ENCODE measurements at places on chromosomes 2 and 18.

GRCh38 chr2:69986691-69987090, 25.3 kb upstream of the ASPRV1 start:
- H3K27ac ChIP-seq, result no peak overlapping the region
- H3K36me3 ChIP-seq, result no peaks in the 10 kb centered on the region

GRCh38 chr2:240564561-240565332, 3.5 kb upstream of the RNPEPL1 start:
- H3K36me3 ChIP-seq, result no peaks in the 10 kb centered on the region
- H3K27ac ChIP-seq, result no peak overlapping the region
- no peak overlapping the region for H3K4me3 ChIP-seq
- peaks cover 36% of the 10 kb centered on the region for H3K27me3 ChIP-seq

DNA sequence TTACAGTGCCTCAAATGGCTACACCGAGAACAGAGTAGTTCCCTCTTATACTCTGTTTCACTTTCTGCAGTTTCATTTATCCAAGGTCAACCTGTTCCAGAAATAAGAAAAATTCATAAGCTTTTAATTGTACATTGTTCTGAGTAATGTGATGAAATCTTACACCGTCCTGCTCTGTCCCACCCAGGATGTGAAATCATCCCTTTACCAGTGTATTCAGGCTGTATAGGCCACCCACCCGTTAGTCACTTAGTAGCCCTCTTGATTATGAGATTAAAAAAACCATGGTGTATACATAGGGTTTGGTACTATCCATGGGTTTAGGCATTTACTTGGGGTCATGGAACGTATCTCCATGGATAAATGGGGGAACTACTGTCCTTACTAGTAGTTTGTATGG, 29.8 kb downstream of the STARD6 start:
- no peaks in the 10 kb centered on the region for H3K27me3 ChIP-seq
- no peak overlapping the region for H3K4me3 ChIP-seq
- H3K36me3 ChIP-seq, result no peaks in the 10 kb centered on the region
- DNase-seq, result no peak

DNA sequence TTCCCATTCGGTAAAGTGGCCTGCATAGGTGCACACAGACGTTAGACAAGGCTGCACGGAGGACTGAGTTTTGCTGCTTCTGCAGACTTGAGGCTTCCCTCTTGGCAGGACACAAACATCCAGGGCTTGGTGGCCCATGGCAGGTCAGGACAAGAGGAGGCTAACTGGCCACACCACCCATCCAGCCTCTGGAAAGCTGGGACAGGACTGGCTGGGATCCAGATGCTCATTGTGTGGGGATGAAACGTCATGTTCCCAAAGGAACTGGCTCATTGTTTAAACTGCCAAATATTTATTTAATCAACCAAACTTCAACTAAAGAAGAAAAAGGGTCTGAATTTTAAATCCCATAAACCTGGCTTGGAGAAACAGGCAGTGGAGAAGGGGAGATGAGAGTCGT, 239.1 kb upstream of the EPAS1 start:
- H3K4me1 ChIP-seq, result no peaks in the 10 kb centered on the region
- H3K36me3 ChIP-seq, result no peaks in the 10 kb centered on the region
- H3K27ac ChIP-seq, result no peak overlapping the region
- H3K4me3 ChIP-seq, result no peak overlapping the region

- no peaks in the 10 kb centered on the region for H3K27me3 ChIP-seq
- no peaks in the 10 kb centered on the region for H3K4me1 ChIP-seq
- DNase-seq, result no peak
- H3K4me3 ChIP-seq, result no peak overlapping the region
These were observed 1370.7 kb upstream of the CDH2 start for GRCh38 chr18:29547626-29548025.

- no peak for DNase-seq
- H3K27me3 ChIP-seq, result no peaks in the 10 kb centered on the region
- no peaks in the 10 kb centered on the region for H3K4me1 ChIP-seq
These were observed 201.6 kb downstream of the MGAT5 start for GRCh38 chr2:134455426-134455825.

- H3K4me3 ChIP-seq, result peak overlapping the region; percentile 17
- no peak overlapping the region for H3K27ac ChIP-seq
- DNase-seq, result peak; percentile 54
- no peaks in the 10 kb centered on the region for H3K36me3 ChIP-seq
- H3K27me3 ChIP-seq, result no peaks in the 10 kb centered on the region
These were observed 144.3 kb upstream of the MAP3K20 start for GRCh38 chr2:172931256-172931894.

DNA sequence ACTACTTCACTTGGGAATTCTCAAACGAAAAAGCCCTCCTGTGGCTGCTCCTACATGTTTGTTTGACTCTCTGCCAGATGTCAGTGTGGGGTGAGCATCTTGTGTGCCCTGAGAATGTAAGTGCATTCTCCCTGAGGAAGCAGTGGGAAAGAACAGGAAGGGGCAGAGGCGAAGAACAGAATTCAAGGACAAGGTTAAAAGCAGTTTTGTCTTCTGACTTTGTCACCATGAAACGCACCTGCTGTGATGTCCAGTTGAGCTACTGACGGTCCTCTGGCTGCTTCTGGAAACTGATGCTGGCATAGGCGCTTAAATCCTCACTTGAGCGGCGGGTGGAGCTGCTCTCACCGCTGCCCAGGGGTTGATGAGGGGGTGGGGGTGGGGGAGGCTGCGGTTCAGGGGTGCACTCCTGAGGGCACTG, 4.9 kb downstream of the IRS1 start:
- no peaks in the 10 kb centered on the region for H3K36me3 ChIP-seq
- H3K4me3 ChIP-seq, result peak overlapping the region; percentile 52
- H3K27me3 ChIP-seq, result no peaks in the 10 kb centered on the region
- peaks cover 33% of the 10 kb centered on the region for H3K4me1 ChIP-seq
- no peak for DNase-seq

DNA sequence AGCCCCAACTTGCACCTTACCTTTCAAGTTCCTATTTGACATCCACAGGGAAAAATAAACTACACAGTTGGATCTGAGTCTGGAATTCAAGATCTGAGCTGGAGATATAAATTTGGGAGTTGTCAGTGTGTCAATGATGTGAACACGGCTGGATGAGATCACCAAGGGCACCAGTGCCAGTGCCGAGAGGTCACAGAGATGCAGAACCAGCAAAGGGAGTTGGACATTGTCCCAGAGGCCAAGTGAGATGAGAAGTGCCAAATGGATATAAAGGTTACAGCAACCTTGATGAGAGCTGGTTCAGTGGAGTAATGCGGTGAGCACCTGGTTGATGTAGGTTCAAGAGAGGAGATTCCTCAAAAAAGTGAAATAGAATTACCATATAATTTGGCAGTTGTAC, 24.8 kb downstream of the LRRFIP1 start:
- no peaks in the 10 kb centered on the region for H3K36me3 ChIP-seq
- no peaks in the 10 kb centered on the region for H3K4me1 ChIP-seq
- H3K27me3 ChIP-seq, result no peaks in the 10 kb centered on the region
- H3K4me3 ChIP-seq, result no peak overlapping the region

DNA sequence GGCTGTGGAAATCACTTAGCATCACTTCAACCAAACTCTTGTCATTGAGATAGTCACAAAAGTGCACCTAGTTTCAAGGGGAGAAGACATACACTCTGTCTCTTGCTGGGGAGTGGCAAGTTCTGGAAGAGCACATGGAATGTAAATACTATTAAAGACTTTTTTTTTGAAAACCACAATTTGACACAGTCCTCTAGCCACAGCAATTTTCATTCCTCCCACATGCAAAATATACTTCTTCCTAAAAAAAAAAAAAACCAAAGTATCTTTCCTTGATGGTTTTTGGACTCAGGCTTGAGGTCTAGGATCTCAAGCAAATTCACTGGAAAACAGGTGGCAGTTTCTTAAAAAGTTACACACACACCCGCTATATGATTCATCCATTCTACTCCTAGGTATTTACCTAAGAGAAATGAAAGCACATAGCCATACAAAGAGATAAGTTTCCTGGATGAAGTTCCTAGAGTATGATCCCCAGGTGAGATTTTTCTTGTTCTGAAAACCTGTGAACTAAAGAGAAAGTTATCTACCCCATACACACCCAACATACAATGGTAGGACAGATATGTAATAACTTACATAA, 295.8 kb downstream of the SP3 start:
- DNase-seq, result no peak
- no peaks in the 10 kb centered on the region for H3K27me3 ChIP-seq
- H3K27ac ChIP-seq, result no peak overlapping the region
- H3K4me3 ChIP-seq, result no peak overlapping the region
- H3K4me1 ChIP-seq, result peaks cover 25% of the 10 kb centered on the region
- no peaks in the 10 kb centered on the region for H3K36me3 ChIP-seq

DNA sequence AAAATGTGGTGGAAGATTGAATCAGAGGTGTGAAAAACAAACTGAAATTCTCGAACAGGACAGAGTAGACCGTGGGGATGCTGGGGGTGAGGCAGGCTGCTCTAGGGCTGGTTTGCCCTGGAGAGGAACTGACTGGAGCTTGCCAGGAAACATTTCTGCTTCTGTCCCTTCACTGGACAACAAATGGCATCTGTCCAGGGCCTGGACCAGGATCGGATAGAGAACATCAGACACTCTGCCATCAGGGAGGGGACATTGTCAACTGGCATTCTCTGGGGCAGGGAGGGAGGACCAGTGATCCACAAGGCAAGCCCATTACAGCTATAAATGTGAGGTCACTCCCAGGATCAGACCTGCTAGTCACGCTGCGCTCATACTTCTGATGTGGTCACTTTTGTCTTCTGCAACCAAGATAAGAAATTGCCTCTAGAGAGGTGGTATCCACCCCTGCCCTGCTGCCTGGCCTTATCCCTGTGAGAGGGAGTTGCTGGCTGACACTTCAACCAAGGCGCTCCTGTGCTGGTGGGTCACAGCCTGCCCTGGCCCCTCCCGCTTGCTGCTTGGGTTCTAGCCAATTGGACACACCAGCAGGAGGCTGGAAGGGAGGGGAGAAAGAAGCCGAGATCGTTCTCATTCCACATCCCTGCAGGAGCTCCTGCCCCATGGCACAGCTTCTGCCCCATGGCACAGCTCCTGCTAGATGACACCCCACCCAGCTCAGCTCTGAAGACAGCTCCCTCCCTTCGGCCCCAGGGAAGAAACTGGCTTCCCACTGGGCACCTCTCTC, 8.7 kb downstream of the NPPC start:
- peak; percentile 31 for DNase-seq
- no peaks in the 10 kb centered on the region for H3K4me1 ChIP-seq
- no peaks in the 10 kb centered on the region for H3K36me3 ChIP-seq
- H3K27me3 ChIP-seq, result no peaks in the 10 kb centered on the region

DNA sequence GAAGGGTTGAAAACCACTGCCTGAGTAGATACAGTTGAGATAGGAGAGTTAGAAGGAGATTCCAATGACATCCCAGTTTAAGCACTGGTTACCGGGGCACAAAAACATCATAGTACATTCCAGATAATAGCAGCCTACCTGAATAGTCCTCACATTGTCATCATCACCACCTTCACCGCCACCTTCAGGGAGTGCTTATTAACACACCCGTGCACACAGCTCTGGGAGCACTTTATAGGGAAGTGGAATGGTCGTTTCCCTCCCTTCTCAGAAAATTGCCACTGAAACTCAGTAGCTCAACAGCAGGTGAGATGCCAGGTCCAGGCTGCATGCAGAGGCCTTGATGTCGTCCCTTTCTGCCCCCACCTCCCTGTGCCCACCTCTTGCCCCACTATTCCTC, 8.2 kb downstream of the SERPINB7 start:
- no peaks in the 10 kb centered on the region for H3K36me3 ChIP-seq
- no peaks in the 10 kb centered on the region for H3K4me1 ChIP-seq
- no peak for DNase-seq
- H3K27ac ChIP-seq, result no peak overlapping the region
- H3K4me3 ChIP-seq, result no peak overlapping the region

DNA sequence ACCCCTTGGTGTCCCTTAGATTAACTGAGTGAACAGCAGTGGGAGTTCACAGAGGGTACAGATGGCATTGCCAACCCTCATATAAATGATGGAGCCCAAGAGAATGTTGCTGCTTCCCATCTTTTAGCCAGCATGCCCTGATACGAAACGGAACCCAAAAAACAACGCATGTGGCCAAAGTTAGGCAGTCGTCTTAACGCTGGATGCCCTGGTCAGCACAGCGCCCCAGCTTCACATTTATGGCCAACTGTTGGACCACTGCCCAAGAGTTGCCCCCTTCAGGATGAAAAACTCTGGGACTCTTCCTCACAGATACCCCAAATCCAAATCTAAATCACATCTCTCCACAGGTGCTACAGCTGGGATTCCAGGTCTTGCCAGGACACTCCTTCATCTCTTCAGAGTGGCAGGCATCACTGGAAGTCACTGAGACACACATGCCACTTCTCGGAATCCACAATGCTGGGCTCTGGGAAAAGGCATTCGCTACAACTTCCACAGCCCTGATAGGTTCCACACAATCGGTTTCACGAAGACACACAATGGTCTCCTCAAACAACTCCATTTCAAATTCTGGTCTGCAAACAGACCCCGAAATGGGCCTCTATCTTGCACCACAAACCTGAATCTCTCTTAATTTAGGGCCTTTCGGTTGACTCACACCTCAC, 44.6 kb downstream of the LONRF2 start:
- H3K4me1 ChIP-seq, result peaks cover 12% of the 10 kb centered on the region
- H3K36me3 ChIP-seq, result no peaks in the 10 kb centered on the region
- H3K4me3 ChIP-seq, result no peak overlapping the region
- no peak overlapping the region for H3K27ac ChIP-seq

GRCh38 chr2:62189196-62189595, 6.7 kb upstream of the B3GNT2 start:
- no peaks in the 10 kb centered on the region for H3K27me3 ChIP-seq
- H3K27ac ChIP-seq, result no peak overlapping the region
- H3K4me3 ChIP-seq, result no peak overlapping the region
- no peak for DNase-seq
- H3K36me3 ChIP-seq, result no peaks in the 10 kb centered on the region
- no peaks in the 10 kb centered on the region for H3K4me1 ChIP-seq

- H3K4me1 ChIP-seq, result no peaks in the 10 kb centered on the region
- no peaks in the 10 kb centered on the region for H3K27me3 ChIP-seq
- no peak overlapping the region for H3K27ac ChIP-seq
- H3K4me3 ChIP-seq, result no peak overlapping the region
- DNase-seq, result no peak
- no peaks in the 10 kb centered on the region for H3K36me3 ChIP-seq
These were observed 22.3 kb downstream of the ZCCHC2 start for GRCh38 chr18:62545098-62545497.

DNA sequence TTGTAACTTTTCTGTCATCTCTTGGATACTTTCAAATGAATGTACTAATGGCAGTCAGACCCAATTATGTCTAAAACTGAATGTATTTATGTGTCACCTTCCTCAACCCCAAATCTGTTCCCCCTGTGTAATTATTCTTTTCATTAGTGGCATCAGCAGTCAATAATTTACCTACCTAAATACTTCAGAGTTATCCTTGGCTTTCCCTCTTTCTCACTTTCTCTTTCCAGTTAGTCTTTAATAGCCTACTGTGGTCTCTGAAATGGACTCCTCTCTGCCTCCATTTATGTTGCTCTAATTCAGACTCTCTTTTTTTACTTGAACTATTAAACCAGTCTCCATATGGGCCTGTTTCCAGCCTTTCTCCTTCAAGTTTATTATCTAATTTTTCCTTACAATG, 21.0 kb downstream of the C18orf63 start:
- no peak for DNase-seq
- H3K36me3 ChIP-seq, result no peaks in the 10 kb centered on the region
- H3K4me3 ChIP-seq, result no peak overlapping the region
